Stimulated activated CD4-positive, alpha-beta T cell treated with anti-CD3 and anti-CD28 coated beads, Interleukin-2, amount 100 ng/mL, for 48 hours (primary cell): ENCODE measurements at places on chromosomes 2 and 18.
A peak's percentile ranks its signal among the peaks of the same experiment; 100 is the strongest.

GRCh38 chr2:153101187-153101586 lies 377.4 kb downstream of the RPRM start:
- no peak for DNase-seq

- DNase-seq, result no peak
Observed at GRCh38 chr2:11543337-11544216, 9.7 kb downstream of the GREB1 start.

DNA sequence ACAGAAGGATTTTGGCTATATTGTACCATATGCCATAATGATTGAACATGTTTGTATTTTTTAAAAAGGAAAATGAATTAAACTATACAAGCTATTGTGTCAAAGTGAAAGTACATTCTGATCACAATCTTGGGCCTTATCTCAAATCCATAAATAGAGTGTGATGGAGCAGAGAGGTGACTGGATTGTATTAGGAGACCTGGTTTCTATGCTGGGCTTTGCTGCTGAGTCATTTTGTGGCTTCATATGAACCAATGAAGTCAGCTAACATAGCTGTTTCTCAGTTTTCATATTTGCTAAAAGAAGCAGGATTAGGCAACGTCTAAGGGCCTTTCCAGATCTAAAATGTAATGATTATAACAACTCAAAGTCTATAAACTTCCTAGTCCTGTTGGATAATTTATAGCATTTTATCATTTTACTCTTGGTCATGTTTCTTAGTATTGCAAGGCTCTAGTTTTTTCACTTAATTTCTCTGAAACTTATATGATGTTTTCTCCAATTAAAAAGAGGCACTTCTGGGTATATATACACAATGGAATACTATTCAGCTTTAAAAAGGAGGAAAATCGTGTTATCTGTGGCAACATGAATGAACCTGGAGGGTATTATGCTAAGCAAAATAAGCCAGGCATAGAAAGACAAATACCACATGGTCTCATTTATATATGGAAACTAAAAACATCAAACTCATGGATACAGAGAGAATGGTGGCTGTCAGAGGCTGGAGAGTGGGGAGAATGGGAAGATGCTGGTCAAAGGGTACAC lies 112.3 kb downstream of the MEP1B start:
- no peak for DNase-seq

DNA sequence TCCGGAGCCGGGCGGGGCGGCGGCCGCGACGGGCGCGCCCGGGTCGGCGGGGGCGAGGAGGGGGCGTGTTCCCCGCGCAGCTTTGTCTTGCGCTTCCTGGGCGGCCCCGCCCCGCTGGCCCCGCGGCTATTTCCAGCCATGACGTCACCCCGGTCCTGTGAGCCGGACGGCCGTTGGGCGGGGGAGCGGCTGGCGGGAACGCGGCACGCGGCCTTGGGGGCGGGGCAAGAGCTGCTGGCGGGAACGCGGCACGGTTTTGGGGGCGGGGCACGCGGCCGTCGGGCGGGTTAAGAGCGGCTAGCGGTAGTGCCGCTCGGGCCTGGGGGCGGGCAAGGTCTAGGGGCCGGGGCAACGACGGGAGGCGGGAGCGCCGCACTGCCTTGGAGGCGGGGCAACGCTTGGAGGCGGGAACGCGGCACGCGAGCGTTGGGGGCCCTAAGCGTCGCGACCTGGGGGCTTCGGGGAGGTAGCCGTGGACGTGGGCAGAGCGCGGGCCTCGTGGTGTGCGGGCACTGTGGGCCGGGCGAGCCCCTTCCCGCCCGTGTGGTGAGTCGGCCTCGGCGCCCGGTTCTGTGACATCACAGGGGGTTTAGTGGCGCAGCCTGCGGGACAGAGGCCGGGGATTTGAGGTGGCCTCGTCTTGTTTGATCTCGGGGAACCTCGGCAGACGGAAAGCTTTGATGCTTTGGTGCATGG lies 704 bp downstream of the KLF11 start:
- DNase-seq, result peak; percentile 80

GRCh38 chr18:44539926-44540325 lies 140.8 kb upstream of the SETBP1 start:
- no peak for DNase-seq

GRCh38 chr2:1755436-1756191 lies 11.3 kb upstream of the PXDN start:
- no peak for DNase-seq

- no peak for DNase-seq
Observed at GRCh38 chr2:168448980-168449379, 7.1 kb upstream of the CERS6 start.

DNA sequence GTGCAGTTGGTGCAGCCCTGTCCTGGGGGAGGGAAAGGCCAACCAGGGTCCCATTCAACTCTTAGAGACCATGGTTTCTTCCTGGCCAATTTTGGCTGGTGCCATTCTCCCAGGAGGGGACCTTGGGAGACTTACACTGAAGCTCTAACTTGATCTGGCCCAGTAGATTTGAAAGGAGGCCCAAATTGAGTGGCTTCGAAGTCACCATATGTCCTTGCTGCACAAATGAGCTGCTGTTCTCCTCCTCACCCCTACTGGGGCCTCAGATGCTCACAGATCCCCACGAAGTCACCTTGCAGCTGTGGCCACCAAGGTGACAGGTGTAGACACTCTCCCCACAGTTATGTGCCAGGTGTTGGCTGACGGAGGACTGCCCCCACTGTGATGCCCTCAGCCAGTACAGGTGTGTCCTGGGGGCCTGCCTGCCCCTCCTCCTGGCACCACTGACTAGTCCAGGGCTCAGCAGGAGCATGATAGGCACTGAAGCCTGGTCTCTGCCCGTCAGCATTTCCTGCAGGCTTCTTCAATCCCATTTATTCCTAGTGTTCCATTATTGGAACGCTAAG lies 4.7 kb upstream of the C2orf72 start:
- DNase-seq, result no peak

GRCh38 chr2:11830708-11831301 lies 84.4 kb downstream of the LPIN1 start:
- DNase-seq, result no peak

- no peak for DNase-seq
Observed at GRCh38 chr2:43217228-43218154, 8.9 kb downstream of the ZFP36L2 start.

GRCh38 chr2:174510583-174511189 lies 23.9 kb upstream of the GPR155 start:
- DNase-seq, result no peak

GRCh38 chr2:134226601-134227000 lies 27.3 kb upstream of the MGAT5 start:
- no peak for DNase-seq

GRCh38 chr2:236643480-236643879 lies 73.9 kb downstream of the ACKR3 start:
- no peak for DNase-seq

DNA sequence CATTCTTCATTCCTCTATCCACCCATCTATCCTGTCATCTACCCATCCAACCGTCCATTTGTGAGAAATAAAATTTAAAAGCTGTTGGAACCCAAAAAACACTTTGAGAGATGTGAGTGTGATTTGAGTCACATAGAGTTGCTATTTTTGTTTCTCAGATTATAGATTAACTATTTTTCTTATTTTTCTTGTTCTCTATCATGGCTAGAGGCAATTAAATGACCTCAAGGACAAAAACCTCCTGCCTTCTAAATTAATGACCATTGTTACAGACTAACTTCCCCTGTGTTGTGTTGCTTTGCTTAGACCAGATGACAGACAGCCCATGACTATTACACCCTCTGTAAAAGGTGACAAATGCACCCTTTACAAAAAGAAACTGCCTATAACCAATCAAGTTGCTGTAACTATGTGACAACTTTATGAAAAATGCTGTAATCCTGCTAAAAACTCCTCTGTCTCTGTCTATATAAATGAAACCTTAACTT lies 207.9 kb upstream of the CXCR4 start:
- no peak for DNase-seq

DNA sequence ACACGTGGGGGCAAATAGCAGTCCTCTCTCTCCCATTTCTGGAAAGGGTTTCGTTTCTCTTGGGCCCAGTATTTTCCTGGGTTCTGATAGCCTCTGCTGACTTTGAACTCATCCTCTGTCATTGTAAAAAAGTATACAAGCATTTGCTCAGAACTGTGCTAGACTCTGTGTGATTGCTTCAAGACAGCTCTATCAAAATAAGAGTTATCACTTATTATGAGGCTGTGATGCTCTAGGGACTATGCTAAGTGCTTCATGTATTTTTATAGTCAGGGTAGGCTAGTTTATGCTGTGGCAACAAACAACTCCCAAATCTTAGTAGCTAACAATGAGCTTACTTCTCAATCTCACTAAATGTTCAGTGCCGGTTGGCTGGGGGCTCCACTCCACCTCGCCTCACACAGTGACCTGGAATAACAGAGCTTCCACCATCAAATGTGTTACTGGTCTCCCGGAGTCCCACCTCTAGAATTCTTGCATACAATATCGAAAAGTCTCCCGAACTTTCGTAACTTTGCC lies 110.8 kb upstream of the CDC42EP3 start:
- no peak for DNase-seq

DNA sequence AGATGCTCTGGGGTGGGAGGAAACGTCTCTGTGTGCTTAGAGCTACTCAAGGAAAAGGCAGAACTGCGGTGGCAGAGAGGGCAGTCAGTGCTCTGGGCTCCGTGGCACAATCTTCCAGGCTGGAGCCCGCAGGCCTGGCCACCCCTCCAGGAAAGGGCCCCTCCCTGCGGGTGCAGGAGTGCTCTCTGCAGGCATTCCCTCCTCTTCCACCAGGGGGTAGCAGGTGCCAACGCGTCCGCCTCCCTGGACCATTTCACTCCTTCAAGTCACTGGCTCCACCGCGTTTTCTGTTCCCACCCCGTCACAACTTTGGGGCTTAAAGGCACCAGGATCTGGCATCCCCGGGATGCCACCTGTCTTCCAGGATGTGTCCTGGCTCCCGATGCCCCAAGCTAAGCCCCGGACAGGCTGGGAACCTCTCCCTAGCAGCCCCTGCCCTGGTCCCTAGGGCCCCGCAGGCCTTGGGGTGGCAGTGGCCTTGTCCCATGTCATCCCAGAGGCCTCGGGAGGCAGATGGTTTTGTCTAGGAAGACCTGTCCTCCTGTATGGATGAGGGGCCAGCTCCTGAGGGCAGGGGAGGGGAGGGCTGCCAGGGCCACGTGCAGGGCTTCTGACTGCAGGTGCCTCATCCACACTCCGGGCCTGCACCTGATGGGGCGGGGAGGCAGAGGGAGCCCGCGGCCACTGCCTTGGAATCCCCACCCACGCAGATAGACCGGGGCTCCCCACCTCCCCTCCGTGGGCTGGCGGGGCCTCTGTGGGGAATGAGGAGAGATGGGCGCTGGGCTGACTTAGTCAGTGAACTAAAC lies 26.4 kb downstream of the KCNIP3 start:
- DNase-seq, result no peak

DNA sequence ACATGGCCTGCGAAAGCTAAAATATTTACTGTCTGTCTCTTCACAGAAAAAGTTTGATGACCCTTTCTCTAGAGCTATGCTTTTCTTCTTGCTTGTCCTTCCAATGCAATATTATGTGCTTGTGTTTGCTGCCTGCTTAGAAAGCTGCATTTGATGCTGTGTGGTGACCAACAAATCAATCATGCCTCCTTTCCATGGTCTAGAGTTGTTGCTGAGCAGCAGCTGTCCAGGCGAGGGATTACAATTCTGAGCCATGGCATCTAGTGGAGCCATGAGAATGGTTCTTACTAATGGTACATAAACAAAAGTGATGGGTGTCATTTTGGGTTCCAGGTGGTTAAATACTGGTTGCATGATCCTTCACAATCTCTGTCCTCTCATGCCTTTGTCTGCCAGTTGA lies 1142.1 kb downstream of the DPP10 start:
- no peak for DNase-seq

GRCh38 chr18:62170857-62171256 lies 16.0 kb downstream of the PIGN start:
- DNase-seq, result no peak

DNA sequence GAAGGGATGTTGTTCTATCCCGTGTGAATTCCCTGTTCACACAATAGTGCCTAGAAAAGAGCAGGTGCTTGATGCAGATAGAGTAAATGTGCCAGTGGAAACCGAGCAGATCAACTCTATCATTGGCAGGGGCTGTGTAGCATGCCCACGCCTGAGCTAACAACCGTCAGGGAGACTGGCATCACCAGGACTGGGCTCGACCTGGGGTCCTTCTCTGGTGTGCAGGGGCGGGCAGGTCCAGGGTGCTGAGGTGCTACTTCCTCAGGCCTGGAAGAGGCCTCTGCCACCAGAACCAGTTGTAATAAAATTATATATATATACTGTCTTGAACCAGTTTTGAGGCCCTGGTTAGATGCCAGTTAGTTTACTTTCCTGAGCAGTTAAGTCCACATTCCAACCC lies 11.8 kb upstream of the MAL start:
- no peak for DNase-seq

- no peak for DNase-seq
Observed at GRCh38 chr2:3870222-3870621, 166.8 kb downstream of the DCDC2C start.

DNA sequence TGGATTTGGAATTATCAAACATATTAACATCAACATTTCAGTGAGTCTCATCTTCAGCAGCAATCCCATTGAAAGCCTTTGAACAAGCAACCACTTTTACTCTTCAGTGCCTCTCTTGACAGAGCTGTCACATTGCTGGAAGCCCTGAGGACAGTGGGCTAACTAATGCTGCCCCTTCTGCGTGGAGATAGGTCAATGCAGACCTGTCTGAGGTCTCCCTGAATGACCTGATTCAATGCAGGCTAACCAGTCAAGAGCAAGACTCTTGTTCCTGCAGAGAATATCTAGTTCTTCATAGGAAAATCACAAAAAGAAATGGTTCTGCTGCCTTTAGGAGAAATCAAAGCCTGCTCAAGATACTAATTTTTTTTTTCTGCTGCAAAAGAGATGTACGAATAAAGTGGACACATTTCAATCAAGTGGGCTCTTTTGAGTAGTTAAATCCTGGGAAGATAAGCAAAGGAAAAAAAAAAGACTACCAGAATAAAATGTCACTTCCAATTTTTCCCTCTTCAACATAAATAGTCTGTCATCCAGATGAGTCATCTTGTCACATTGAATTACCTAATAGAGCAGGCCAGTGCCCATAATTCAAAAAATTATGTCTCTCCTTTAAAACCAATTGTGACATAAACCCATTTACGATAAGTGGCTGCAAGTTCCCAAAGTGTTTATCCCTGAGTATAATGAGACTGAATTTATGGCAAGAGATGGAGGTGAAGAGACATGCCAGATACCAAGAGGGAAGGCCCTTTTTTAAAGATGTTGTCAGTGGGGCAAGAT lies 1269.0 kb upstream of the DDX18 start:
- no peak for DNase-seq

- no peak for DNase-seq
Observed at GRCh38 chr2:128754246-128754724, 435.6 kb upstream of the HS6ST1 start.

- peak; percentile 15 for DNase-seq
Observed at GRCh38 chr2:32357318-32358110, 691 bp downstream of the BIRC6 start.
